Hematopoietic multipotent progenitor cell treated with erythropoietin and hydrocortisone succinate and interleukin-3 and kit ligand, for 6 days (in vitro differentiated cells): ENCODE measurements at places on chromosomes 16 and 17.
A peak's percentile ranks its signal among the peaks of the same experiment; 100 is the strongest.

DNA sequence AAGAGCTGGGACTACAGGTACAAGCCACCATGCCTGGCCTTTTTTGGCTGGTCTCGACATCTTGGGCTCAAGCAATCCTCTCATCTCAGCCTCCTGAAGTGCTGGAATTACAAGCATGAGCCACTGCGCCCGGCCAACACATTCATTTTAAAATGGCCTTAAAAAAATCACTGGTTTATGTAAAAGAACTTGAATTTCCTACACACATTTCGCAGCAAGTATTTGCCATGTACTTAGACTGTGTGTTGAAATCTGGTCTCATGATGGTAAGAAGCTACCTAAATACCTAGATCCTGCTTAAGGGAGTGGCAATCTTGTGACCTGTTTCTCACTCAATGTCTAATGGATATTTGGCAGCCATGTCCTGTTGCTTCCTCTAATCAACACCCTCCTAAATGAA, 8.5 kb upstream of the CYTH1 start:
- DNase-seq: no peak

DNA sequence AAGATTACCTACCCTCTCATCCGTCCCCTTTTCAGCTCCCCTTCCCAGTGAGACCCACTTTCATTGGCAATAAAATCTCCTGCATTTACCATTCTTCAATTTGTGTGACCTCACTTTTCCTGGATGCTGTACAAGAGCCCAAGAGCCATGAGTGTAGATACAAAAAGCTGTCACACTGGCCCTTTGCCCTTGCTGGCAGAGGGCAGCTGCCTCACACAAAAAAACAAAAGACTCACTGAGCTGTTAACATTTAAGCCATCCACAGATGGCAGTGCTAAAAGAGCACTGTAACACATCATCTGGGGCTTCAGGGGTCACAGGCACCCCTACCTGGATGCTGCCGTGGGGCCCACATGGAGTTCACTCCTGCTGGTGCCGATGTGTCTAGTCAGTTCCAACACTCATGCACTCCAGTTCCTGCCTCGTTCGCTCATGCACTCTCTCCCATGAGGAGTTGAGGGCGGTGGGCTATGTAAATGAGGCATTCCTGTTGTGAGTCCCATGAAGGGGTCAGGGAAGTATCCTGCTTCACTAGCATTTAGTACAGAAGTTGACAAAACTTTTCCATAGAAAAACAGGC, 123.1 kb downstream of the CA10 start:
- no peak for DNase-seq

DNA sequence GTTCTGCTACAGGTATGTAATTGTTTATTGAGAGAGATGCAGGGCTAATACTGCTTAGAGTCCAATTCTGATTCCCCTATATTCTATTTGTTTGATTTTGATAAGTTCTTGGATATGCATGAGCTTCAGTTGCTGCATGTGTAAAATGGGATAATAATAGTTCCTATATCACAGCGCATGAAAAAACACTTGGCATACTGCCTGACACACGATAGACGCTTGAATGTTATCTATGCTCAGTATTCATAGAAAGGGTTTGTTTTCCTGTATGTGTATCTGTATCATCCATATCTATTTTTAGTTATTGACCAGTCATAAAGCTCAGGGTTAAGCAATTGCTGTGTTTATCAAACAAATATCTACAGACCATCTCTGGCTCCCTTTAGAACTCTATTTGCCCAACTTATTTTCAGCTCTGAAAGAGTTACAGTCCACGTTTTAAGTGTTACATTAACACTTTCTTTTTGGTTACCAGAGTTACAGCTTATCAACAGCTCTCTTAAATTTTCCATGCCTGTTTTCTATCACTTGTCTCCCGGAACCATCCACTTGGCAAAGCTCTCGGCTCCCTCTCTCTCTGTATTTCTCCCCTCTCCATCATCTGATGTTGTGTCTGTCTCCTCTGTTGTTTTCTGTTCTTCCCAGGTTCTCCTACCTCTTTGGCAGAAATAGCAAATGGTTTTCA, 334.8 kb downstream of the CBLN1 start:
- DNase-seq: no peak

DNA sequence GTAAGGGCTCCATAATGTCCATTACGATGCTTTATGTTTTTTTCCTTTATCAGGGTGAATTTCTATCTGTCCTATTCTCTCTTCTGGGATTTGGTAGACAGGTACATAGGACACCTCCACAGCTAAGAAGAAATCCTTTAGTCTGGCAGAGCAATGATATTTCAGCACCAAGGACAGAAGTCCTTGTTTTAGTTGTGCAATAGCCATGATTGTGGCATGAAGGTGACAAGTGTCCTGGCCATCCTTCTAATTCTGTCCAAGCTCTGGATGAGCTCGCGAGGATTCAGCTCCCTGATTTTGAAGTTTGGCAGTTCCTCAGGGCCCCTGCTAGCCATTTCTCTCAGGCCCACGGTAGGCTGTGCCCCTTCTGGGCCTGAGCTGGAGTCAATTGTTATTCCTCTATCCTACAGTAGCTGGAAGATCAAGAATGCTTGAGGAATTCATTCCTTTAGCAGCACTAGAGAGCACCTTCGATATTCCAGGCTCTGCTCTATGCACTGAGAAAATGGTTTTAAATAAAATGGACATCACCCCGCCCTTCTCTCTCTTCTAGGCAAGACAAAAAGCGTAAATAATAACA, 320.8 kb downstream of the XYLT1 start:
- DNase-seq: peak; percentile 62

GRCh38 chr16:19356024-19356952, 61.4 kb upstream of the TMC5 start:
- DNase-seq: no peak

DNA sequence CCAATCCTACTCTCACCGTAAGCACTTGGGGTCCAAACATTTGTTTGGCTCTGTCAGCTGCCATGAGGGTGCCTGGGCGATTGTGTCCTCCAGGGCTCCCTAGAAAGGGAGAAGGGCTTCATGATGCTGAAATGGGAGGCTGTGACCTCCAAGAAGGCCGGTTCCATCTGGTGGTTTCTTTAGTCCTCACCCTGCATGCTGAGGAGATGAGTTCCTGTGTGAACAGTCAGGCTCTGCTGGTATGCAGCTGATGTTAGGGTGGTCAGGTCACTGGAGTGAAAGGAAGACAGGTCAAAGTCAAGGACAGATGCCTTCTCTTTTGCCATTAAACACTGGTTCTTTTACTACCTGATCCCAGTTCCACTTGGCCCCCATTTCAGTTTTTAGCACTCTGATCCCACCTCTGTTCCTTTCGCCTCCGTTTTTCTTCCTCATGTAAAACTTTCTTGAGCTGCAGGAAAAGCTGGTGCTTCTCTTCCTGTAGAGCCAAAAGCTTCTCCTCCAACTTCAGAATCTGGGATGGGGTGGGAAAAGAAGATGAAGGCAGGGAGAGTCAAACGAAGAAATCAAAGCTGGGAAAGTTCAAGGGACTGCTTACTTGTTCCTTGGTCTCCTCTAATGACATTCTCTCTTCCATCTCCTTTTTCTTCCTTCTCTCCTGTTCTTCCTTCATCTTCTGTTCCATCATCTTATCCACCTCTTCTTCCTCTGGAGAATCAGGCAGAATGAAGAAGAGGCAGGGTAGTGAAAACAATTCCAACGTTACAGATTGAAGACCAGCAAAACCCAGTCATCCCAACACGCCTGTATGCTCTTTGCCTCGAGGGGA, 1.1 kb downstream of the GPS2 start:
- peak; percentile 49 for DNase-seq
